Skeletal muscle cell (primary cell): ENCODE measurements at places on chromosomes 1 and 21.

DNA sequence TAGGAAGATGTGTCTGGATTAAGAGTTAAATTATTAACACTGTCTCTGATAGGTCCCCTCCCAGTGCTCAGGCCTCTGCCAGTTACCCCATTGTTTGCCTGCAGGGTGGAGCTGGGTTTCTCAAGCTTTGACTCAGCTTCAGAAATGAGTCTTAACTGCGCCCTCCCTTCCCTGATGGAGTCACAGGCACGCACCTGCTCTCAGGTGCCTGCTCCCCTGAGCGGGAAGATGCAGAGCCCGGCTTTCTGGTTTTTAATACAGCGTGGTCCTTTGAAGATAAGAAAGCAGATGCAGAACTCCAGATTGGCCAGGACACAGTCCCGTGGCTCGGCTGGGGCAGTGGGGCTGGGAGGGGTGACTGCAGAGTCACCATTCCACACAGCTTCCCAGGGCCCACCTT is 3.2 kb upstream of the SPRR4 start:
- DNase-seq, result no peak

GRCh38 chr1:36755303-36756230 is 272.9 kb upstream of the CSF3R start:
- no peak for DNase-seq

DNA sequence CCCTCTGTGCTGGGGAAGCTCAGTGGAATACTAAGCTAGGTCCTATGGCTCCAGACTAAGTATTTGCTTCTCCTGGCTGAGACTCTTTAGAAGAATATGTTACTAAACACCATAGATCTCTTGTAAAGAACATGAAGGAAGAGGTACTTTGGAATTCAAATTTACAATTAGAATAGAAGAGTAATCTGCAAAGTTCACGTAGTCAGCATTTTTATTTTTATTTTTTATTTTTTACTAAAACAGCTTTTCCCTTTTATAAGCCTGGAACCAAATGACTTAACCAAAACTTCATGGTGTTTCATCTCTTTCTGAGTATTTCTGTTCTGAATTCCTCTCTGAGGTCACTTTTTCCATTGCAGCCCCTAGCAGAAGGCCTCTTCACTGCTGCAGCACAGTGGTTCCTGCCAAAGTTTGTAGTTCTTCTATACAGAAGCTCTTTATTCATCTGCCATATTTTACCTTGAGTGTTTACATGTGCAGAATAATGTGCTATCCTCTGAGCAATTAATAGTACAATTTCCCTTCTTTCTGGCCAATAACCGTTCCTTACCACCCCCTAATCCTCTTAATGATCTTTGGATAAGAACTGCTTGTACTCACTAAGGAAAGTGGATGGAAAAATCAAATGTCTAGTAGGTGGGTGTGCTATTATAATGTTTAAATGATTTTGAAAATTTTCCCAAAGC is 27.2 kb downstream of the TSEN15 start:
- no peak for DNase-seq

- no peak for DNase-seq
These were observed 239.3 kb upstream of the VAMP3 start for GRCh38 chr1:7531562-7532340.
